ENCODE measurements at places on chromosomes 2 and 18.

DNA sequence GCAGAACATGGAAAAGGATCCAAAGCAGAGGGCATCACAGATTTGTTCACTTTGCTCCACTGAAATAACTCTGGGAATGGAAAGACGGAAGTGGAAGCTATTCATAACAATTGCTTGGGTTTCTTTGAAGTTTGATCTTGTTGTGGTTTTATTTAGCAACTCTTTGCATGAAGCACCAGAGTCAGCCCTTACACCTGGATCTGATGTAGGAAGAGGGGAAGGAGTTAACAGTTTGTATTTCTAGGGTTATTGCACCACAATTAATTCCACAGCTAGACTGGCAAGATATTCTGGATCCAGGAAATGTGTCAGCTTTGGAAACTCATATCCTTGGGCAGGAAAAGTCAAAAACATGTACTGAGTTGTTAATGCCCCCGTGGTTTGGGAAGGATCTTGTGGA, 1143.4 kb downstream of the CNTNAP5 start:
- DNase-seq: no peak

- DNase-seq: no peak
Observed at GRCh38 chr2:37189452-37190153, 1.1 kb upstream of the SULT6B1 start.

GRCh38 chr2:178404368-178404767, 46.6 kb downstream of the PRKRA start:
- DNase-seq: no peak

- DNase-seq: no peak
Observed at GRCh38 chr2:120874888-120875275, 139.2 kb downstream of the GLI2 start.

GRCh38 chr2:128734521-128735295, 416.0 kb upstream of the HS6ST1 start:
- no peak for DNase-seq

GRCh38 chr2:221096706-221097567, 475.2 kb downstream of the EPHA4 start:
- DNase-seq: no peak

- no peak for DNase-seq
Observed at GRCh38 chr2:7196883-7197282, 279.7 kb downstream of the RNF144A start.

GRCh38 chr2:38747819-38748218, 3.3 kb downstream of the SRSF7 start:
- DNase-seq: no peak

- DNase-seq: no peak
Observed at GRCh38 chr2:207819021-207819797, 49.5 kb upstream of the FZD5 start.

DNA sequence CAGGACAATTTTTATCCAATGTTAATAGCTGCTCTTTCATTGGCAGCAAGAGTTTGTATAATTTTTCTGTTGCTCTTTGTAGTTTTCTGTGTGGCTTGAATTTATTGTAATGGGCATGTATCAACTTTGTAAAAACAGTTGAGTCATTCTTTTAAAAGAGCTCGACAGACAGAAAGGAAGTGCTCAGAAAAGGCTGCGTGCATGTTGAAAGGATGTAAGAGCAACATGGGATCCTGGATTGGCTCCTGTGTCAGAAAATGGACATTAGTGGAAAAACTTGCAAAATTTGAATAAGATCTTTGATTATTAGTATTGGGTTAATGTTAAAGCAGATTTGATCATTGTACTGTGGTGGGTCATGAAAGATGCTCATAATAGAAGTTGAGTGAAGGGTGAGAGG, 93.3 kb upstream of the CDC42EP3 start:
- no peak for DNase-seq

GRCh38 chr2:185738679-185739472, at the start of gene FSIP2:
Gene FSIP2, plus strand, starts transcription at chr2:185738804. Its CDS starts 91 bp downstream, at chr2:185738895.
- DNase-seq: peak; percentile 3

GRCh38 chr18:9348766-9349165, 14.2 kb downstream of the TWSG1 start:
- no peak for DNase-seq

GRCh38 chr2:186913870-186914269, 64.9 kb upstream of the ZSWIM2 start:
- DNase-seq: no peak

- no peak for DNase-seq
Observed at GRCh38 chr2:219118504-219118903, 42.1 kb downstream of the NHEJ1 start.

- no peak for DNase-seq
Observed at GRCh38 chr18:63180971-63181376, 138.6 kb downstream of the BCL2 start.

DNA sequence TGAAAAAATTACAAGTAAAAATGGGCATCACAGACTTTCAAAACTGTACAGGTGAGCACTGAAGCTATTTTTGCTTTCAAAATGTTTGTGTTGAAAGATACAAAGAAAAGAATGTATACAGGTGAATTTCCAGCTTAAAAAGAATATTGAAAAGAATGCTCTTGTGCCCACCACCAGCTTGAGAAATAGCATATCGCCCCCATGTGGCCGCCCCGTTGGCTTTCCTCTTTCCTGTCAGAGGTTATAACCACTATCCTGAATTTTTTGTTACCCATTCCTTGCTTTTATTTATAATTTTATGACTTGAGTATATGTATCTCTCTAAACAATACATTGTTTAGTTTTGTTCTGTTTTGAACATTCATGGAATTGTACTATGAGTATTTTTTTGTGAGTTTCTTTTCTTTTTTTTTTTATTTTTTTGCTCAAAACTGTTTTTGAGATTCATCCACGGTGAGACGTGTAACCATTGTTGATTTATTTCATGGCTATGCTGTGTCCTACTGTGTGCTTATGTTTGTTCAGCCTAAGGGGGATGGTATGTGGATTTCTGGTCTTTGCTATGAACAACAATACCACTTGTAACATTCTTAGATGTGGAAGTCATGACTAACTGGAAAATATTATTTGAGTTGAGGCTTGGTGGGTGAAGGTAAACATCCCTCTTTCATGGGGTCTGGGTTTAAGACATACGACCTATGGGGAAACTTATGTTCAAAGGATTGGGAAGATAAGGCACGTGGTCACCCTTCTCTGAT, 11.6 kb downstream of the TRPM8 start:
- peak; percentile 66 for DNase-seq

DNA sequence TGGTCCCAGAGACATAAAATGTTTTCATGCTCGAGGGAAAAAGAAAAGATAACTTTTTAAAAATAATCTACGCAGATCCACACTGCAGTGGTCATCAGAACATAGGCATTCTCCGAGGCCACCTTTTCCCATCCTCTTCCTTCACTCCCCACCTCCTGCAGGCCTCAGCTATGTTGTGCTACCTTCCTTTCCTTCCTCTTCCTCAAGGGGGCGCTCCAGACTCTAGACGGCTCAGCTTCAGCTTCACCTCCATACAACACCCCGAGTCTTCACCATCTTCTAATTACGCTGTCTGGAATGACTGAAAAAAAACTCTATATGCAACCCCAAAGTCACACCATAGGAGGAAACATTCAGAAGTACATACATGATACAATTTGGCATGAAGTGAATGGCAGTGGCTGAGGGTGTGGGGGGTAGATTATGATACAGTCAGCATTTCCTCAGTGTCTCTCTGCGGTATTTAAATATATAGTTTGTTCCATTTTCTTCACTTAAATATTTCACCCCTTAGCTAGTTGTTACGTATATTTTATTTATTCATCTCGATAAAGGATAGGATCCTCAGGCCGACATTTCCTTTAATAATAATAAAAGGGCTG, 583.6 kb downstream of the IRS1 start:
- DNase-seq: peak; percentile 48

DNA sequence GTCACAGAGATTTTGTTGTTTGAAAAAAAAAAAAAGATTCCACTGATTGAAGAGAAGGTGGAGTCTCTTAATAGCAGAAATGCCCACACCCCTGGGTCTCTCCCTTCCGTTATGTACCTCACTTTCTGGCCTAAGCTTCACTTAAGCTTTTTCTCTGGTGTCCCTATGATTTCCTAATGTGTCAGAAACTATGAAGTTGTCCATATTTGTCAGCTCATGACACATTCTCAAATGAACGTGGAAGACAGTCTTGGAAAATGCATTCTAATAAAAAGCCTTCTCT, 5.4 kb upstream of the MALL start:
- no peak for DNase-seq

GRCh38 chr2:179297927-179298326, 33.3 kb upstream of the SESTD1 start:
- no peak for DNase-seq

GRCh38 chr2:239445771-239446524, 45.1 kb upstream of the HDAC4 start:
- no peak for DNase-seq

GRCh38 chr2:46058140-46058539, 239.1 kb upstream of the EPAS1 start:
- no peak for DNase-seq

- DNase-seq: no peak
Observed at GRCh38 chr18:72336786-72337185, 207.4 kb downstream of the CBLN2 start.

- no peak for DNase-seq
Observed at GRCh38 chr18:35408843-35409261, 31.7 kb upstream of the ZNF396 start.

DNA sequence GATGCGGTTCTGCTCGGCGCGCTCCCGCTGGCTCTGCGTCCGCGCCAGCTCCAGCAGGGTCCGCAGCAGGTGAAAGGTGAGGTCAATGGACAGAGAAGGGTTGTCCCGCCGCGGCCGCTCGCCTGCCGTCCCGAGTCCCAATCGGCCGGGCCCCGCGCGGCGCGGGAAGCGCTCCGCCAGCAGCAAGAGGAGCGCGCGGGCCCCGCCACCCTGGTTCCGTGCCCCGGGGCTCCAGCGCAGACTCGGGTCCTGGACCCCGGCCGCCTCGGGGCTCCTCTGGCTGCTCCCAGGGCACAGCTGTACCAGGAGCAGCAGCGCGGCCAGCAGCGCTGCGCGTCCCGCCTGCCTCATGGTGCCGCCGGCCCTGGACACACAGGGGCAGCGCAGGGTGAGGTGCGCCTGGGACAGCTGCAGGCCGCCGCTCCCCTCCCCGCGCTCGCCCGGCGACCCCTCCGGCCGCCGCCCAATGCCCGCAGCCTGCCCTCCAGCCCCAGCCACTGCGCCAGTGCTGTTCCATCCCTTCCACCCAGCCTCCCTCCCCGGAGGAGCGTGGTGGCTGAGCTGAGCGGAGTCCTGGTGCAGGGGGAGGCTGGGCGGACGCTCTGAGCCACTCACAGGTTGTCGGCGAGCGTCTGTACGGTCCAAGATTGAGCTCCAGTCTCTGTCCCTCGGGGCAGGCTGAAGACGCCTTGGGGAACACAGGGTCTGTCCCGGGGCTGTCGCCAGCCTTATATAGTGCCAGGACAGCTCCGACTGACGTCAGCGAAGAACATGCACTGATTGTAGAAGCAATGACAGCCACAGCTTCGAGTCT, 493 bp downstream of the UCN start:
- DNase-seq: peak; percentile 49

GRCh38 chr2:10977621-10978020, 65.9 kb downstream of the KCNF1 start:
- peak; percentile 68 for DNase-seq

DNA sequence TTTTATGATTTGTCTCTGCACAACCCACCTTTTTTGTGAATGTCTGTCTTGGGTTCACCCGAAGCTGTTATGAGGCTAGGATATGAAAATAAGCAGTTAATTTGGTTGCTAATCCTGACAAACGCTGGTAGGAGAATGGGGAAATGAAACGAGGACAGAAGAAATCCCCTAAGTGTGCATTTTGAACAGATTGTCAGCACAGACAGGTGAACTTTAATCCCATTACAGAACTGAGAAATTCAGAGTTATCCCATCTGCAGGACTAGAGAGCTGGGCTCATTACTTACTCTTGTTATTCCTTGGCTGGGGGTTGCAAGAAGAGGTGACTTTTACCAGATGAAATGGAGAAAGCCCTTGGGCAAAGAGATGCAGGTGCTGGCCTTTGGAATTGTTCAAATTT, 123.3 kb upstream of the NYAP2 start:
- DNase-seq: no peak

GRCh38 chr2:1653956-1654695, 90.2 kb downstream of the PXDN start:
- no peak for DNase-seq

GRCh38 chr2:236290742-236291425, 26.7 kb upstream of the ASB18 start:
- DNase-seq: no peak

DNA sequence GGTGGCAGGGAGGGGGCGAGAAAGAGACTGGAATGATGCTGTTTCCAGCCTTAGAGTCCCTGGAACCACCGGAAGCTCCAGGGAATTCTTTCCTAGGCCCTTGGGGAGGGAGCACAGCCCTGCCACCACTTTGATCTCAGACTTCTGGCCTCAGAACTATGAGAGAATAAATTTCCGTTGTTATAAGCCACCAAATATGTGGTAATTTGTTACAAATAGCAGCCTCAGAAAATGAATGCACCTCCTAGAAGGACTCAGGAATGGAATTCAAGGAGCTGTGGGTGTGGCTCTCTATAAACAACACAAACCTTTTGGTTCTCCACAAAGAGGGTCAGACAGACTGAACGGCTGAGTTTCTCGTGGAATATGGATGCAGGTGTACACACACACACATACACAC, 144.5 kb downstream of the ACKR3 start:
- no peak for DNase-seq

GRCh38 chr18:5164903-5165302, 32.2 kb downstream of the AKAIN1 start:
- DNase-seq: no peak

DNA sequence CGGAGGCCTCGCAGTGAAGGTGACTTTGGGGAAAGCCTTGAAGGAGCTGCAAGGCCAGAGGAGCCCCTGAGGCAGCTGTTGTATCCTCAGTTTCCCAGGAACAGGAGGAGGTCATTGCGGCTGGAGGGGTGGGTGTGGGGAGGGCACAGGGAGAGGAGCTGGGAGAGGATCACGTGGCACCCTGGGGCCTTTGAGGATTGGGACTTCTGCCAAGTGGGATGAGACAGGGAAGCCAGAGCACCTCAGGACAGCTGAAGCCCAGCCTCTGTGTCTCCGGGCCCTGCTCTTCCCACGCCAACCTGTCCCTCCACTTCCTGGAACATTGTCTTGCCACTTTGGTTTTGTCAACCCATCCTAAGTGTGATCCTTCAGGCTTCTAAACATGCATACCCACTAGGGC, 19.4 kb upstream of the RRM2 start:
- peak; percentile 83 for DNase-seq

DNA sequence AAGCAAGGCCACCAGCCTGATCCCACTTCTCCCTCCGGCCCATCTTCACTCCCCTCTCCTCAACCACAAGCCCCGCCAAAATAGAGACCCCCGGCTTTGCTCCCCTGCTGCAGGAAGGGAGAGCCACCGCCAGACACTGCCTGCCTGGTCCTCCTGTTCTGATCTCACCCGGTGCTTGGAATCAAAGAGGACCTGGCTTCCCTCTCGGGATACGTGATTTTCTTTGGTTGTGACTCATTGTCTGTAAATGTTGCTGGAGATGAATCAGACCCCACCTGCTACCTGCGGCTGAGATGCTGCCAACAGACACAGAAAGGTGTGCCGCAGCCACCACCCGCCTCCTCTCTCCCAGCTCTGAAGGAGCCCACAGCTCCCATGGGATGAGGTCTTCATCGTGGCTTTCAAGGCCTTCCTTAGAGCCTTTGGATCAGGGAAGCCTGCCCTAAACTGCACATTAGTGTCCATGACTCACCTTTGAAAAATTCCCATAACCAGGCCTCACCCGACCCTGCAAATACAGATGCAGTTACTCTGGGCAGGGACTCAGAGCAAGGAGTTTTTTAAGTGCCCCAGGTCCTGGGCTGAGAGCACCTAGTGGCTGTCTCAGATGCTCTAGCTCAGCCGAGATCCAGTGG, 79.4 kb upstream of the ZNF532 start:
- DNase-seq: no peak

- no peak for DNase-seq
Observed at GRCh38 chr2:19474128-19474527, 115.7 kb upstream of the OSR1 start.

Measured in BE2C (cell line).